ENCODE measurements at places on chromosomes 12 and 14. TPM values are rescaled to one million over a fixed set of nuclear protein-coding genes. Genes with fewer than 3 reads are reported as not detected.

INHBC gene
- total RNA-seq: not detected

MSI1 gene
- 1.5 TPM for total RNA-seq

KRT74 gene
- not detected for total RNA-seq

LHX5 gene
- 0.06 TPM for total RNA-seq
